D341Med (cell line): ENCODE measurements at places on chromosomes 6 and 20.

- DNase-seq: no peak
Measured at GRCh38 chr6:36998723-36999038, 6.8 kb upstream of the FGD2 start.

DNA sequence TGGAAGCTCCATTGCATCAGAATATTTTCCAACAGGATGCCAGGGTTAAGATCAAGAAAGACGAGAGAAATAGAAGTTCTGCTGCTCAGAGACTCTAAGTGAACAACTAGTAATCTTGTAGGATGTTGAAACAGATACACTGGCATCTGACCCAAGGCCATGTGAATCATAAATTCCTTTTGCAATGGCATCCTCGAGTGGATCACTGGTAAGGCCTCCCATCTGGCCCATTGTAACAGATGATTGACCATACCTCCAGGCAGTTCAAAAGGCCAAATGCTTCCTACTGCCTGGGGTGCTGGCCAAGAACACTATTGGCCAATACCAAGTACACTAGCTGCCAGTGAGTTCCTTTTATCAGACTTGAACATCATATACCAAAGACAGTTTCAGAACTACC, 9.9 kb upstream of the SLC17A3 start:
- DNase-seq: no peak

DNA sequence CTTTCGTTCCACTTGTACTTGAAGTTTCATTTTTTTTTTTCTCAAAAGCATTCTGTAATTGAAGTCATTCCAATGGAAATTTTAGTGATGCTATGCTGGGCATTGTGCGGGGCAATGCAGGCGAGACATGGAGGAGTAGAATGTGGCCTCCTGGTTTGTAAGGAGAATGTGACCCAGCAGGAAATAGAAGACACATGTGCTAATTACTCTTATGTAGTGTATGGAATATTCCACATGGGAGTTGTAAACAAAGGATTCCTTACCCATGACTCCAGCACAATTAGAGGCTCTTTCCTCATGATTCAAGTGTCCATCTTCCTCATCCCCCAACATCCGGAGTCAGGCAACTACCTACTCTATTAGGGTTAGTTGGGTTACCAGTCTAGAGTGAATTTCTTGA, 14.9 kb upstream of the RFPL4B start:
- DNase-seq: no peak

GRCh38 chr6:26554697-26555504, 16.7 kb downstream of the HMGN4 start:
- DNase-seq: no peak

- peak; percentile 47 for DNase-seq
Measured at GRCh38 chr6:39731565-39731964, 6.4 kb upstream of the KIF6 start.

DNA sequence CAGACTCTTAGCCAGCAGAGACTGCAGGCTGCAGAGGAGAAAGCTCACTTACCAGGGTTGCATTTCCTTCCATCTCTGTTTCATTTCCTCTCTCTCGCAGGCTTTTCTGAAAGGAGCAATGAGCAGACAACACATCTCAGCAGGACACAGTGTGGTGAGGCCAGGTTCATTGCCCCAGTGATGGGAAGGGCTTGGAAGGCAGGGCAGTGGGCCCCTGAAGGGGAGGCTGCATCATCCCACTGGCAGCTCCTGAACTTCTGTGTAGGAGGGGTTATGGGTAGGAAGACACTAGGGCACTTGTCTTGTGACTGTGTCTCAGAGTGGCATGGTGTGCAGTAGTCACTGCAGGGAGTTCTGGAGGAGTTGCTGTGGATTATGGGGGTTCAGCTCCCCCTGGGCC, 246.8 kb downstream of the QKI start:
- DNase-seq: no peak

- DNase-seq: no peak
Measured at GRCh38 chr6:4662886-4663285, 113.3 kb upstream of the CDYL start.

DNA sequence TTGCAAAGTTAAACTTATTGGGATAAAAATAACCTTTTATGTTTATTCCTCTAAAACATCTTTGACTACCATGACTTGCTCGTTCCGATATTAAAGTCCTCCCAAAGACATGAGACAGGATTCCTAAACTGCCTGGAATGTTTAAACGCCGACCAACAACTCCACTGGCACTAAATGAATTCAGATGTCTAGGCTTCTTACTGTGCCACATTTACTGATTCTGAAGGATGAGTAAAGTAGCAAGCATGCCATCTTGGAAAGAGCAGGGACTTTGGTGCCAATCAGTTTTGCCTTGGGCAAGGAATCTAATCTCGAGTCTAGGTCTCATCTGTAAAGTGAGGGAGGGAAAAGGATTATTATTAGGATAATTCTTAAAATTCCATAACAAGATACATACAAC, 25.3 kb downstream of the MBOAT1 start:
- DNase-seq: no peak

DNA sequence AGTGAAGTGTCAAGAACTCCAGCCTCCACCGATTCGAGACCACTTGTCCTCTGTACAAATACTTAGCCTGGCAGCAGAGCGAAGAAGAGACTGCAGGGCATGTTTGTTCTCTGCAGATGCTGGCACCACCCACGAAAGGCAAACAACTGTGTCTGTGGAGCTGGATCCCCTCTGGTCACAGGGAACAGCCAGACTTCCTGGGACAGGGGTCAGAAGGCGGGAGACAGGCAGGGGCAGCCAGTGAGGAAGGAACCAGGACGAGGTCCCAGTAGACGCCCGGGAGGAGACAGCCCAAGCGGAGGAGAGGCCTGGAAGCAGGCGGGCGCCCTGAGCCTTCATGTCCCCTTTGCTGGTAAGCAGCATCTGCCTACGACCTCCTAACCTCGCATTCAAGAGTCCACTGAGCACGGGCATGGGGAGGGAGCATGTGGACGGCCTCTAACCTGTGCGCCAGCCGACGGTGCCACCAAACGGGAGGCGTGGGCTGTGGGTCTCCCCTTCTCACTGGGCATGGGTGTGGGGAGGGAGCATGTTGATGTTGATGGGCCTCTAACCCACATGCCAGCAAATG, 265.5 kb downstream of the DLL1 start:
- no peak for DNase-seq

- no peak for DNase-seq
Measured at GRCh38 chr20:54351371-54352136, 123.8 kb upstream of the DOK5 start.

DNA sequence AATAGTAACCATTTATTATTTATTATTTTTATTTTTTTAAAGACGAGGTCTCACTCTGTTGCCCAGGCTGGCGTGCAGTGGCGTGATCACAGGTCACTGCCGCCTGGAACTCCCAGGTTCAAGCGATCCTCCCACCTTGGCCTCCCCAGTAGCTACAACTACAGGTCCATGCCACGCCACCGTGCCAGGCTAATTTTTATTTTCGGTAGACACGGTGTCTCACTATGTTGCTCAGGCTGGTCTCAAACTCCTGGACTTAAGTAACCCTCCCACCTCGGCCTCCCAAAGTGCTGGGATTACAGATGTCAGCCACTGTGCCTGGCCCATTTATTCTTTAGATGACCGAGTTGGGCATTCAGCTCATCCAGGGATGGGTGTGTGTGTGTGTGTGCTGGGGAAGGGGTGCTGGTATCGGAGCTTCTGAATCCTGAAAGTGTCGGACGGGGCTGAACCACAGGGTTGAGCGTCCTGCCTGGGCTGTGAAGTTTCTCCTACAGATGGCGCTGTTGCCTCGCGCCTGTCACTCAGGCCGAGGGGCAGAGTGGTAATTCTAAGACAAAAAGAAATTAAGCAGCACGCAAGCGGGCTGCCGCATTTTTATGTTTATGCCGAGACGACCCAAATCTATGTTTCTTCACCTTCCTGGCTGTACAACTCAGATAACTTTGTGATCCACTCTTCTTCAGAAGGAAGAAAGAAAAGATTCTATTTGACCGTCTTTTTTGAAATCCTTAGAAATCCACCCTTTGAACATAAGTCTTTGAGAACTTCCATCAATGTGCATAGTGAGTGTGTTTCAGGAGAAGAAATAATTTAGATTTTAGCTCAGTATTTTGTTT, 252.8 kb downstream of the CDH26 start:
- DNase-seq: peak; percentile 83

DNA sequence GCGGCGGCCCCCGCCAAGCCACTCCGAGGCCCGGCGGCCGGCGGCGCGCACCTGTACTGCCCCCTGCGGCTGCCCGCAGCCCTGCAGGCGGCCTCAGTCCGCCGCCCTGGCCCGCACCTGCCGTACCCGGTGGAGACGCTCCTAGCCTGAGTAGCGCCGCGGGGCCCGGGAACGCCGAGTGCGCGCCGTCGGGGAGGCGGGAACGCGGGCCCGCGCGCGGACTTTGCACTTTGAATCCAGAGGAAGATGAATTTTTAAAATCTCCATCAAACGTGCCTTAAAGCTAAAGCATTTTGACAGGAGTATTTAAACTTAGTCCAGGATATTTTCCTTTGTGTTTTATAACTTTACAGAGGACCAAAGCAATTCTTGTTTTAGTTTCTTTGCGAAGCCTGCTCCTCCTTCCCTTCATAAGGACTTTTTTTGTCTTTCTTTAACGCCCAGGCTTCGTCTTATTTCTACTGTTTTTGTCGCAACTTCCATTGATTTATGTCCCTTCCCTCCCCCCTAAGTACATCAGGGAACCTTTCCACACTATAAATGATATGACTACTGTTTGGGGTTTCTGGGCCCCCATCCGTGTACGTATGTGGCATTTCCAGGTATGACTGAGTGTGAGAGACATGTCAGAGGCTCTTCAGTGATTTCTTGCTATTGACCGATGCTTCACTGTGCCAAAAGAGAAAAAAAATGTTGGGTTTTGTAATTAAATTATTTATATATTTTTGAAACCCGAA, 2.0 kb downstream of the FOXQ1 start:
- peak; percentile 93 for DNase-seq

DNA sequence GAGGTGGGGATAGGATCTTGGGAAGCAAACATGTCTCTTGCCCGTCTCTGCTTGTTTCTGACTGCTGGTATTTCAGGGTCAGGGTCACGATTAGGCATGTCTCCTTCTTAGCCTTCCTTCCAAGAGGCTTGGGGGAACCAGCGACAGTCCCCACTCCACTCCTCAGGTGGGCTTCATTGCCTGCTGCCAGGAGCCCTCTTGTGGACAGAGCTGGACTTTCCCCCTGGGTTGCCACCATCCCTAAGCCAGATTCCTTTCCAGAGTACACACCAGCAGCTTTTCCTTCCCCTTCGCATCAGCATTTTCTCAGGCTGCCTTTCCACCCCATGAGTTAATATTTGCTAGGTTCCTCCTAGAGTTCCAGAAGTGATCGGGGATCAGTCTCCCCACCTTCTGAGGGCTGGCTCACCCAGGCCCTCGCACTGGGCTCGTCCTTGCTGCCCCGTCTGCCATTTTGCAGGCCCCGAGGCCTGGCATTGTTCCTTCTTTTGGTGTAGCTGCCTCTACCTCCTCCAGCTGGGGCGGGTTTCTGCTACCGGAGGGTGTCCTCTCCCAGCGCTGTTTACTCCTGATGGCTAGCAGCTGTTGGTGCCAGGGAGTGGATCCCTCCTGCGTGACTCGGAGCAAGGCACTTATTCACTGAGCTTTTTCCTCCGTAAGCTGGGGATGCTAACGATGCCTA, 8.8 kb upstream of the C20orf144 start:
- DNase-seq: peak; percentile 88

DNA sequence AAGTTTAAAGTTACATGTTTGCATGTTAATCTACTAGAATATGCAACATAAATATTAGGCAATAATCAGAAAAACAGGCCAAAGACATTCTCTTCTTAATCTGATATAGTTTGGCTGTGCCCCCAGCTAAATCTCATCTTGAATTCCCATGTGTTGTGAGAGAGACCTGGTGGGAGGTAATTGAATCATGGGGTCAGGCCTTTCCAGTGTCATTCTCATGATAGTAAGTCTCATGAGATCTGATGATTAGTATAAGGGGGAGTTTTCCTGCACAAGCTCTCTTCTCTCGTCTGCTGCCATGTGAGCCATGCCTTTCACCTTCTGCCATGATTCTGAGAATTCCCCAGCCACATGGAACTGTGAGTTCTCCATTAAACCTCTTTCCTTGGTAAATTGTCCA, 1241.7 kb upstream of the ADGRB3 start:
- no peak for DNase-seq

DNA sequence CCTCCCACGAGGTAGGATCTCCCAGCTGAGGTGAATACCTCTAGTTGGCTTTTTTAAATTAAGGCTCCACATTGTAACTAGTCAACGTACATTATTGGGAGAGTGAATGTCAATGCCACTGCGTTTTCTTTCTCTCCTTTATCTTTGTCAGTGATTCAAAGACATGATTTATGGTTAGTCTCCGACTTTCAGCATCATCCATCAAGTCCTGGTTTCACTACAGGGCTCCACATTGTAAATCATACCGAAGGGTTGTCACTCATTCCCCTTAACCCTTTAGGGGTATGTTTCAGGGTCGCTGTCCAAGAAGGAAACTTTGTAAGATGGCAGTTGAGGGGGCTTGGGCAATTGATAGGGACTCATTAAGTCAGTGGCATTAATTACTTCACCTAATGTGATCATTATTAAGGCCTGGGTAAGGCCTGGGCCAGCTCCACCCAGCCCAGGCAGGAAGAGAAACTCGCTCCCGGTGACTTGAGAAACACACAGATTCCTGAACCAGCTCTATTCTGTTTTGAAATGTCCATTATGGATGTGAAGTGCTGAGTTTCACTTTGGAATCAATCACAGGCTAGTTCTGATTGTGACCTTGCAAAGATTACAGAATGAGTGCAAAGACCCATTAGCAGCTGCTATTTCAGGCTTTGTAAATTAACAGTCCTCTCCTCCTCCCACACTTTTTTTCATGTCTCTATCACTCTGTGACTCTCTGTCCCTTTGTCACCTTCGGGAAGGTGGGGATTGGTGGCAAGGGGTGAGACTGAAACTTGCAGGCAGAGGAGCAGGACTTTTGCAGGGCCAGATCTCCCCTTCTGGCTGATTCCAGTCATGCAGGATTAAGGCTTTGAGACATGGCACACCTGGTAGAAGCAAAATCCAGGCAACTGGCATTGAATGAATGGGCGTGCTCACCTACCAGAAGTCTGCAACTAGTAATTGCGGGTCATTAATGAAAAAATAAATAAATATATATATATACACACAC, 222.4 kb downstream of the TSHZ2 start:
- no peak for DNase-seq

DNA sequence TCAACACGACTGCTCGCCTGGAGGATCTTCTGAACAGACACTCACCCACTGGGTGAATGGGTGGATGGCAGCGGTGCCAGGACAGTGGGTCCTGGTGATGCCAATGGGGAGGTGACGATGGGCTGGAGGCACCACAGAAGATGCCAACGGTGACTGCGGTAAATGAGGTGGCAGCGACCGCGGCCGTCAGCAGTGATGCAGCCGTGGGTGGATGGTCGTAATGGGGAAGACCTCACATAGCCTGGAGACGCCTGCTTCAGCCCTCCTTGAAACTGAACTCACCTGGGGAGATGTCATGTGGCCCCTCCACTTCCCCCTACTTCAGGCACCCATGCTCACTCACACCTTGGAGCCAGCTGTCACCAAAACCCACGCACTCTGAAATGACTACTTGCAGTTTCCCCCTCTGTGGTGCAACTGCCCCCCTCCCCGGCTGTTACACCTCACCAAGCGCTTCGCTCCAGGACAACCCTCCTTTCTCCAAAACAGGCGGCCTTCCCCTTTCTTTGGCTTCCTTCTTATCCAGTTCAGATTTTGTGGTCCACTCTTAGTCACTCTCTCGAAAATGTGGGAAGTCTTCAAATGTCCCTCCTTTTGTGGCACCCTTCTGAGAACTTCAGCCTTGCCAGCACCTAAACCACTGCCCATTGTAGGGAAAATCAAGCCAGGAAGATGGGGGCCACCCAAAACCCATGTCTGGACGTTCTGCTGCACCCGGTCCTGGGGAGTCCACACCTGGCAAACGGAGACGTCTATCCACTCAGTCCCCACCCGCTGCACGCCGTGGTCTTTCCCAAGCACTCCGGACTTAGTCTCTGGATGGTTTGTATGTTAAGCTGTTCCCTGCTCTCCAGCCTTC, 10.4 kb upstream of the ABHD16B start:
- no peak for DNase-seq
